Aorta (tissue), 5 donors: ENCODE measurements at places on chromosomes 6 and 20. TPM values are rescaled to one million over a fixed set of nuclear protein-coding genes. Genes with fewer than 3 reads are reported as not detected.

The RAD21L1 gene
- not detected for total RNA-seq

The ADTRP gene
- total RNA-seq = 1.2 TPM

The SLC2A10 gene
- total RNA-seq = 25.6 TPM

The LRRC73 gene
- total RNA-seq = 0.62 TPM

DNA sequence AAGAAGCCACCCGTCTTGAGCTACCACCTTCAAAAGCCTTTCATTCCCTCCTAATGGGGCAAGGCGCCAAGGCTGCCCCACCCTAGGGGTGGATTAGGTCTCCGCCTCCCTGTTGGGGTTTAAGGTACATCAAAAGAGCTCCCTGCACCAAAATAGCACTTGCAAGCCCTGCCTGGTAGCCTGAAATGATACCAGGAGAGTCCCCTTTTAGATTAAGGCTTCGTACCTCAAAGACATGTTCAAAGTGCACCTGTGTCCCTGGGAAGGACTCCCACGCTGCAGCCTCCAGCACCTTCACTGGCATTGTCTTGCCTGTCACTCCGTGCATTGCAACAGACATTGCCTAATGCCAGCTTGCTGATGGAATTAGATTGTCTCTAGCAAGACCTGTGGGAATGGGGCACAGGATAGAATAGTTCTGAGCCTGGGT, 15.7 kb upstream of the CDKN1A start:
- H3K27me3 ChIP-seq = no peaks in the 10 kb centered on the region
- H3K4me3 ChIP-seq = no peak overlapping the region

GRCh38 chr6:138815797-138816528, 20.1 kb downstream of the ECT2L start:
- H3K4me1 ChIP-seq = no peaks in the 10 kb centered on the region
- no peak for DNase-seq
- no peaks in the 10 kb centered on the region for H3K36me3 ChIP-seq
- no peak overlapping the region for H3K27ac ChIP-seq
- H3K4me3 ChIP-seq = no peak overlapping the region

GRCh38 chr6:170485159-170485558, 67.9 kb downstream of the PSMB1 start:
- no peaks in the 10 kb centered on the region for H3K36me3 ChIP-seq
- no peak for DNase-seq
- H3K4me1 ChIP-seq = no peaks in the 10 kb centered on the region
- no peak overlapping the region for H3K27ac ChIP-seq
- H3K4me3 ChIP-seq = no peak overlapping the region

DNA sequence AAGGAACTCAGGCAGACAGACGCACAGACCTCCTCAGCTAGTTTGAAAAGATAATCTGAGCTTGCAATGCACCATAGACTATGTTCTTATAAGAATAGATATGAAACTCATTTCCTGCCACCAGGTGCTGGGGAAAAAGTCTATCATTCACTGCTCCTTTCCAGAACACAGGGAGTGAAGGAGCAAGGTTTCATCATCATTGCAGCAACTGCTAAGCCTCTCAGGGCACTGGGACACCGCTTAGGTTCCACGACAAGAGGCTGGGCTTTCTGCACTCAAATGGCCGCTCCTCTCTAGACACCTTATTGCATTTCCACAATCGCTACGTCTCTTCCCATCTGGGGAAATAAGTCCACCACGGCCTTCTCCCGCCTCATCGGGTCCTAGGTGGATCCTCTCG, 418.5 kb upstream of the JARID2 start:
- H3K36me3 ChIP-seq = no peaks in the 10 kb centered on the region
- H3K4me3 ChIP-seq = no peak overlapping the region
- DNase-seq = no peak
- H3K27ac ChIP-seq = no peak overlapping the region
- no peaks in the 10 kb centered on the region for H3K4me1 ChIP-seq
- no peaks in the 10 kb centered on the region for H3K27me3 ChIP-seq

GRCh38 chr20:51702556-51702955, 65.6 kb downstream of the ATP9A start:
- DNase-seq = no peak
- H3K27ac ChIP-seq = no peak overlapping the region
- no peak overlapping the region for H3K4me3 ChIP-seq

DNA sequence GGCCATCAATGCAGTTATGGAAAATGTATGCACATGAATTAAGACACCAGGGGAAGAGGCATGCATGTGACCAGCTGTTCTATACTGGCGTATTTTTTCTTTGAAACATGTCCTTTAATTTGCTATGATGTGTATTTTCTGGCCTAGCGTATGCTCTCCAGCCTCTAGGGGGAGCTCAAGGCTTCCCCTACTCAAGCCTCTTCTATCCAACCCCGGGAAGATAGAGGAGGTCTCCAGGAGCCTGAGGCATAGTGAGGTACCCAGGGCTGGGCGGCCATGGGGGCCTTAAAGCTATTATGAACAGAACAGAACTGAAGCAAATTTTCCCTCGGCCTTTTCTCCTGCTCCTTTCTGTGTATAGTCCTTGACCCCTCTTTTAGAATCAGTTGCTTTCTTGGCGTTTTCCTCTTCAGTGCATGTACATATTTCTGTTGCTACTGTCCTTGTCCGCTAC, 528.9 kb downstream of the MAFB start:
- no peak overlapping the region for H3K27ac ChIP-seq
- no peak for DNase-seq
- no peaks in the 10 kb centered on the region for H3K4me1 ChIP-seq
- H3K4me3 ChIP-seq = no peak overlapping the region
- no peaks in the 10 kb centered on the region for H3K27me3 ChIP-seq

DNA sequence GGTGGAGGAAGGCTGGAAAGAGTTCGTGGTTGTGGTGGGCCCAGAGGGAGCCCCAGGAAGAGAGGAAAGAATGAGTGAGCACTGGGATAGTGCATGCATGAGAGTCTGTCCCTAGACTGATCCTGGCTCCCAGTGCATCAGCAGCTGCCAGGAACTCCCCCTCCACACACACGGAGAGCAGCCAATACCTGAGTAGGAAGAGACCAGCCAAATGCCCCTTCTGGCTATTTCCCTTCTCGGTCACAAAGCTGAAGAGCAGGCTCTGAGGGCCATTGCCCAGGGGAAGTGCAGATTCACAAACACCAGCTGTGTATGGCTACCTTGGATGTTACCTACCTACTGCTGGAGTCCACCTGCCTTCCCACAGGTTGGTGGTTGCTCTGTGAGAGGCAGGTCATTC, 45.1 kb downstream of the GABRR2 start:
- no peaks in the 10 kb centered on the region for H3K36me3 ChIP-seq
- H3K4me1 ChIP-seq = no peaks in the 10 kb centered on the region
- H3K4me3 ChIP-seq = no peak overlapping the region

DNA sequence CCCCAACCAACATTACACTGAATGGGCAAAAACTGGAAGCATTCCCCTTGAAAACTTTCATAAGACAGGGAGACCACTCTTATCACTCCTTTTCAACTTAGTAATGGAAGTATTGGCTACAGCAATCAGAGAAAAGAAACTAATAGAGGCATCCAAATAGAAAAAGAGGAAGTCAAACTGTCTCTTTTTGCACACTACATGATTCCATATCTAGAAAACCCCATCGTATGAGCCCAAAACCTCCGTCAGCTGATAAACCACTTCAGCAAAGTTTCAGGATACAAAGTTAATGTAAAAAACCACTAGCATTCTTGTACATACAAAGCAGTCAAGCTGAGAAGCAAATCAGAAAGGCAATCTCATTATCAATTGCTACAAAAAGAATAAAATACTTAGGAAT, 580.4 kb upstream of the PTCHD4 start:
- H3K27ac ChIP-seq = no peak overlapping the region
- no peak for DNase-seq
- H3K4me3 ChIP-seq = no peak overlapping the region
- no peaks in the 10 kb centered on the region for H3K27me3 ChIP-seq

- no peaks in the 10 kb centered on the region for H3K4me1 ChIP-seq
- no peak overlapping the region for H3K27ac ChIP-seq
- no peak for DNase-seq
- H3K36me3 ChIP-seq = no peaks in the 10 kb centered on the region
- no peak overlapping the region for H3K4me3 ChIP-seq
Observed at GRCh38 chr6:39298061-39298460, 16.2 kb downstream of the KCNK17 start.
